Stimulated activated CD4-positive, alpha-beta T cell treated with anti-CD3 and anti-CD28 coated beads, Interleukin-4, amount 100 ng/mL, for 24 hours (primary cell): ENCODE measurements at places on chromosomes 6 and 20.
A peak's percentile ranks its signal among the peaks of the same experiment; 100 is the strongest.

- DNase-seq = no peak
These were observed 26.7 kb downstream of the MAN1A1 start for GRCh38 chr6:119322715-119323350.

DNA sequence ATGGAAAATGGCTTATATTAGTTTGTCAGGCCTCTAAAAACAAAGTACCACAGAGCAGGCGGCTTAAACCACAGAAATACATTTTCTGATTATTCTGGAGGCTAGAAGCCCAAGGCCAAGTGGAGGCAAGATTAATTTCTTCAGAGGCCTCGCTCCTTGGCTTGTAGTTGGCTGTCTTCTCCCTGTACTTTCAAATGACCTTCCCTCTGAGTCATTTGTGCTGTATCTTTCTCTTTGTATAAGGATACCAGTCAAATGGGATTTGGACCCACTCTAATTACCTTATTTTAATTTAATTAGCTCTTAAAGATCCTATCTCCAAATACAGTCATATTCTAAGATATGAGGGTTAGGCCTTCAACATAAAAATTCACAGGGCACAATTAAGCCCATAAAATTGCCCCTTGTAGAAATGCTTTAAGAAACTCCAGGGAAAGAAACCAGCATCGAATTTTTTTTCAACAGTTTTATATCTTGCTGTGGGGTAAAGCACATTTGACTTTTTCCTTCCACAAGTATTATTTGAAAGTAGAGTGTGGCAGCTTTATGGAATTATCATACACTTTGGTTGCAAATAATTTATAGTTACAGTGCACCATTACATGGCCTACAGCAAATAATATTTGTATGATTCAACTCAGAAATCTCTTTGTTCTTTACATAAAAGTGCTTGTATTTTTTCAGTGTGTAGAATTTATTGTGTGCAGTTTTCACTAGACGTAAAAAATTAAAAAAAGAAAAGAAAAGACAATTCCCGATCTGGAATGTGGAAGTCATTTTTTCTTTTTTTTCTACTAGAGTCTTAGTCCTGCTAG is 706.1 kb downstream of the KIF16B start:
- DNase-seq = no peak

DNA sequence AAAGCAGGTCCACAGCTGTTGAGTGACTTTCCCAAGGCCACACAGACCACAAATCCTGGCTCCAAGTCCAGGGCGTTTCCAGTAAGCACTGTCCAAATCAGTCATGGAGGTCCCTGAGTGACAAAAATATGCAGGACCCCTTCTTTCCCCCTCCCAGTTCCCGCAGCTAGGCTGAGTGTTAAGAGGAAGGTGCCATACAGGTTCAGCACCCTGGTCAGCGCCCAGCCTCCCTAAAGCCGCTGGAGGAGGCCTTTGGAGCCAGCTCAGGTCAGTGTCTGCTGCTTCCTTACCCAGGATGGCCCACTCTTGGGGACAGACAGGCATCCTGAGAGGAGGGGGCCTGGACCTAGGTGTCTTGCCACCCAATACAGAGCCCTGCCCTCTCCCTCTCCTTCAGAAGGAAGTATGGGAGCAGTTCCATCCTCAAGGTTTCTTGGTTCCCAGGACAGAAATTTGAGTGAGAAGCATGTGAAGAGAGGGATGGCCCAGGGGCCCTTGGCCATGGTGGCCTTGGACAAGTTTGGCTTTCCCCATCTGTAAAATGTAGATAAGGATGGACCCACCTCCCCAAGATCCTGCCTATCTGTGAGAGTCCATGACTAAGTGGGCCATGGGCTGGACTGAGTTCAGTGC is 13.2 kb downstream of the TMEM74B start:
- DNase-seq = no peak

- peak; percentile 51 for DNase-seq
These were observed 19.2 kb upstream of the GLP1R start for GRCh38 chr6:39029156-39030011.

DNA sequence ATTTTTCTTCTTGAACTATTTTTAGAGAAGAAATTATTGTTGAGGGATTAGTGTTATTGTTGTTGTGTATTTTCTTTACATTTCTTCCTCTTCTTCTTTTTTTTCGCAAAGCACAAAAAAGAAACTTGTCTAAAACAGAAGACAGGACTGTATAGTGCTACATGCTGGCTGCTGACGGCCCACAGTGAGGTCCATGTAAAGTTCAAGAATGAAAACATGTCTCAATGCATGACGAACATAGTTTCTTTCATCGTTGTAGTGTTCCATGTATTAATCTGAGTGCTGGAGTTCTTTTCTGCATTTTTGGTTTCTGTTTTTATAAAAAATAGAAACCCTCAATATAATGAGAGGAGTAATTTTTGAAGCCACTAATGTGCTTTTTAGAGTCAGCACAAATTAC is 462.9 kb upstream of the MARCKS start:
- DNase-seq = no peak

DNA sequence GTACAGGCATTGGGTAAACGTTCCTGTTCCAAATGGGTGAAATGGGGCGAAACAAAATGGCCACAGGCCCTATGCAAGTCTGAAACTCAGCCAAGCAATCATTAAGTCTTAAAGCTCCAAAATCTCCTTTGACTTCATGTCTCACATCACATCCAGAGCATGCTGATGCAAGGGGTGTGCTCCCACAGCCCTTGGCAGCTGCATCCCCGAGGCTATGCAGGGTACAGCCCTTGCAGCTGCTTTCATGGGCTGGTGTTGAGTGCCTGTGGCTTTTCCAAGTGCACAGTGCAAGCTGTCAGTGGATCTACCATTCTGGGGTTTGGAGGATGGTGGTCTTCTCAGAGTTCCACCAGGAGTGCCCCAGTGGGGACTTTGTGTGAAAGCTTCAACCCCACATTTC is 270.0 kb upstream of the CDYL start:
- DNase-seq = no peak
